Renal cortex interstitium (tissue), 15 donors: ENCODE measurements at places on chromosomes 1 and 21.

DNA sequence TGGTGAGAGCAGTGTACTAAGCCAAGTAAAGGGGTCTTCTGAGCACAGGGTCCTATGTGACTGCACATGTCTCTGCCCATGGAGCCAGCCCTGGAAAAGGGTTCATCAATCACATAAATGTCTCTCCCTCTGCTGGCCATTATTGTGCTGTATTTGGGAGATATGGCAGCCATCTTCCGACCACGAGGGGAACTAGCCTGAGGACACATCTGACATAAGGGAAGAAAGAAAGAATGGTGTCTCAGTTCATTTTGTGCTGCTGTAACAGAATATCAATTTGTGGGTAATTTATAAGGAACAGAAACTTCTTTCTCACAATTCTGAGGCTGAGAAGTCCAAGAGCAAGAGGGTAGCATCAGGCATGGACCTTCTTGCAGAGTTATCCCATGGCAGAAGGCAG lies 55.1 kb upstream of the GJA5 start:
- no peak for DNase-seq

- peak; percentile 48 for DNase-seq
These were observed 19.4 kb upstream of the KIF21B start for GRCh38 chr1:201042779-201043461.

GRCh38 chr1:62224182-62224581 lies 29.5 kb downstream of the L1TD1 start:
- DNase-seq: no peak

DNA sequence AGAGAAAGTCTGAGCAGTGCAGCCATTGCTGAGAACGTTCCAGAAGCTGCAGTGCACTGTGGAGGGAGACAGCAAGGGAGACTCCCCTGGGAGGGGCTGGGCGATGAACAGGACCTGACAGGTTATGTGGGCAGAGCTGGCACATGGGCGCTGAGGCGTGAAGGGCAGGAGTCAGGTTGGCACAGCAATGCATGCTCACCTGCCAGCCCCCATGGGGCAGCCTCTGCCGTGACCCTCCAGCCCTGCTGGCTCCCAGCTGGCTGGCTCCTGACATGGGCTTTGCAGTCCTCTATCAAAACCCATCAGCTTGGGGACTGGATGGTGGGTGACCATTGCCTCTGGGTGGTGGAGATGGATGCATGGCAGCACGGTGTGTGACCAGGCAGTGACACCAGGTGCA lies 300.3 kb downstream of the CAMTA1 start:
- DNase-seq: no peak

DNA sequence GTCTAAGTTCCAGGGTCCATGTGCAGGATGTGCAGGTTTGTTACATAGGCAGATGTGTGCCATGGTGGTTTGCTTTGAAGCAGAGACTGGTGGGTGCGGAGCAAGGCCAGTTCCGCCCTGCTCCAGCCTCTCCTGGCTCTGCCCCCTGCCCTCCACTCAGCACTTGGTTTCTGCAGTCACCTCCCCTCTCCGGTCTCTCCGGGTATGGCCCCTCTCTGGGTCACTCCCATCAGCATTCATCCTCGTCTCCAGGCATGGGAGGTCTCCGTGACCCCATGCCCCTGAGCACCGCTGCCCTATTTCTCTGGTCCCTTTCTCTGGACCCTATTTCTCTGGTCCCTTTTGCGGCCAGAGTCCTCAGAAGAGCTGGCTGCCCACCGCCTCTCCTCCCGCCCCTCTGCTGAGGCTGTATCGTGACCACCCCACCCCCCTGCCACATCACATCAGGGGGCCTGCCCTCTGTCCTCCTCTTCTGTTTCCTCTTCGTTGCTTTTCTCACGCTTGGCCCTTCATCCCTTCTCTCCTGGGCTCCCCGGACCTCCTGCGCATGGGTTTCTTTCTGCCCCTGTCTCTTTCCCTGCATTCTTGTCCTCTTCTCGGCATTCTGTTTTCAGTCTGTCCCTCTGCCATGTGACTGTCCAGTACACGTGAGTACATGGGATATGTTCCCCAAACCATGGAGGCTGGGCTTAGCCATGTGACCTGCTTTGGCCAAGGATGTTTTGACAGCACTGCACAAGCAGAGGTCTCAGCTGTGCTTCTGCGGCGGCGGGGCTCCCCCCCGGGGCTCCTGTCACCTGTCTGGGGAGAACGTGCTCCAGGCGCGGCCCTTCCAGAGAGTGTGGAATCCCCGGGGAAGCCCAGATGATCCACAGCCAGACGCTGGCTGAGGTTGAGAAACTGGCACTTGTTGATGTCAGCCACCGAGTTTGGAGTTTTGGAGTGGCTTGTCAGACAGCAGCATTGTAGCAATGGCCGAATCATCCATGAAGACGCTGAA lies 54.4 kb upstream of the C1orf174 start:
- DNase-seq: no peak

- no peak for DNase-seq
These were observed 176.7 kb downstream of the CRB1 start for GRCh38 chr1:197444755-197445154.

GRCh38 chr1:218926631-218927030 lies 247.0 kb upstream of the LYPLAL1 start:
- DNase-seq: no peak

DNA sequence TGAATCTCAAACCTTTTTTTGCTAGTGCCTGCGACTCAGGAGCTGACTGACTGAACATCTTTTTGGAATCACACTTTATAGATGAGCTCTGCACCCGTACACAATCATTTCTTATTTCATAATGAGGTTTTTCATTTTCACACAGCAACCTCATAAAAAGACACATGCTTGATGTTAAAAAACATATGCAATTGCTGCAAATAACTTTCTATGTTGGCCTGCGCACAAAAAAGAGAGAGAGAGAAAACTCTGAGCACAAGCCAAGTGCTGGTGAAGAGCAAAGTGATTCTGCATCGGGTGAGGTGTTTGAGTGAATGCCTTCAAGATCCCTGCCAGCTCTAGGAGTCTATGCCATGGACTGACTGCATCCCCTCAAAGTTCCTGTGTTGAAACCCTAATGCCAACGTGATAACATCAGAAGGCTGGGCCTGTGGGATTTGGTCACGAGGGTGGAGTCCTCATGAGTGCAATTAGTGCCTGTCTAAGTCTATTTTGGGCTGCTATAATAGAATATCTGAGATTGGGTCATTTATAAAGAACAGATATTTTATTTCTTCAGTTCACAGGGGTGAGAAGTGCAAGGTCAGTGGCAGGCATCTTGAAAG lies 36.6 kb downstream of the C1orf87 start:
- DNase-seq: no peak

DNA sequence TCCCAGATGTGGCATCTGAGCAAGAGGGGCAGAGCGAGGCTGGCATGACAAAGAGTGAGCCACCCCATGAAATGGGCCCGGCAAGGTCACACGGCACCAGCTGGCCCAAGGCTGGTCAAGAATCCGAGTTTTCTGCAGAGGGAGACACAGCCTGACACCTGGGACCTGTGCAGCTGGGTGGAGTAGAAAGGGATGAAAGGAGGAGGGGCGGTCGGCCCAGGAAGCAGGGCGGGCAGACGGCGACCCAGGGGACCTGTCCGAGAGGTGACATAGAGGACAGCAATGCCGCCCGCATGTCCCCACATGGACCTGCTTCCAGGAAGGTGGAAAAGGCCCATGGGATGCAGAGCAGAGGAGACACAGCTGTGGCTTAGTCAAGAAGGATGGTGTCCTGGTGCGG lies 137.7 kb downstream of the PRDM16 start:
- DNase-seq: no peak

DNA sequence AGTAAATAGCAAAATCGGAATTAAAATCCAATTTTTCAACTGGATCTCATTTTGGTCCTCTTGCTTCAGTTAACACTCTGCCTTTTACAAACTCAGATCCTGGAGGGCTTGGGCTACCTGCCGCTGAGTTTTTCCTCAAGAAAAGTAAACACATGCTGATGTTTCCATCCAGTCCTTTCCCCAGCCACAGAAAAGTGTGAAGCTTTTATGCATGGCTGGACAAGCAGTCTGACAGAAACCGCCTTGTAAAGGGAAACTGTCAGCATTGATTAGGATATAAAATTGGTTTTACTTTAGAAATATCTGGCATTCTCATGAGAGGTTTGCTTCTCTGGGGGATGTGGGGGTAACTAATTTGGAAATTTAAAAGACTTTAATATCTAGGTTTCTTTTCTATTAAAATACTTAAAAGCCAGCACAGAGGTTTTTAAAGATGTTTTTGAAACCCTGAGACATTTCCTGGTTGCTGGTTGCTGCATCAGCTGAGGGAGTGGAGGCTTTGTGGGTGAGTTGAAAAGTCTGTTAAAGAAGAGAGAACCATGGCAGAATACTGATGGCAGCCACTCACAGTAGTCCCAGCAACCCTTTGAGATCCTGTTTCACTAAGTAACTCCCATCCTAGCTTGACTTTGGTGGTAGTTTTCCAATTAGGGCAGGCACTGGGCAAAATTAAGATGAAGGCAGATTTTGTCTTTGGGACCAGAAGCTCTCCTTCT lies 238.3 kb downstream of the PAPPA2 start:
- no peak for DNase-seq

DNA sequence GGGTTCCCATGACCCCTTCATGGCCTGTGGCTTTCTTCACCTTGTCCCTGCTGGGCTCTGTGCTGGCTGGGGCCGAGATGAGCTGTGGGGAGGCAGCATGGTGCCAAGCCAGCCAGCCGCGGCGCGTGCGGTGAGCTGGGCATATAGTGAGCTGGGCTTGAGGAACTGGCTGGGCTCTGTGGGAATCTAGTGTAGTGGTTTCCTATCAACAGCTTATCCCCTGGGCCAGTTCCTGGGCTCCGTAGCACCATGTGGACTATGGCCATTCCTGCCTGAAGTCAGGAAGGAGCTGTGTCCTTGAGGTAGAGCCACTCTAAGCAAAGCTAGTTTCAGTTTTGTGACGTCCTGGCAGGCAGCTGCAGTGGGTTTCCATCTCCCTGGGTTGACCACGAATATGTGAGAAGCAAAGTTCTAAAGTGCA lies 1.8 kb downstream of the NCMAP start:
- no peak for DNase-seq

- DNase-seq: no peak
These were observed 24.2 kb downstream of the ZBTB18 start for GRCh38 chr1:244075247-244075722.

DNA sequence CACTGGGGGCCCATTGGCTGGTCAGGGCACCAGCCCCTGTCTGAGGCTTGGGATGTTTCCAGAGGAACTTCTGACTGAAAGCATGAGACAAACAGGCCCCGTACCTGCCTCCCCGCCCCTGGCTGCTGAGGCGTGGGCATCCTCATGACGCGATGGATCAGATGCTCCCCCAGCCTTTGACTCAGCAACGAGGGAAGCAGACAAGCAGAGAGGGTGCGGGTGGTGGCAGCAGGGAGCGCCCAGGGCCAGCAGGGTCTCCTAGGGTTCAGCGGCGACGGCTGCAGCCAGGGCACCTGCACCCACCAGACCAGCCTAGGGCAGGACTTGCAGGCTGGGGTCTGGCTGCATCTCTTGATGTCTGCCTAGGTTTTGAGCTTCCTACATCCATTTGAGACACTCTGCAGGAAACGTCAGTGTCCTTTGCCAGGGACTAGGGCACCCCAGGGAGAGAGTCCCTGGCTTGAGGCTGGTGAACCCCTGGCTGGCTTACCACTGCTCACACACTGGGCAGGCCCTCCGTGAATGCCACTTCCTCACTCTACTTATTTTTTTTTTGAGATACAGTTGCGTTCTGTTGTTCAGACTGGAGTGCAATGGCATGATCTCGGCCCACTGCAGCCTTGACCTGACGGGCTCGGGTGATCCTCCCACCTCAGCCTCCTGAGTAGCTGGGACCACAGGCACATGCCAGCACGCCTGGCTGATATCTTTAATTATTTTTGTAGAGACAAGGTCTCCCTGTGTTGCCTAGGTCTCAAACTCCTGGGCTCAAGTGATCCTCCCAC lies 63.3 kb downstream of the DHRS3 start:
- no peak for DNase-seq

- peak; percentile 68 for DNase-seq
These were observed 1.1 kb upstream of the TMEM82 start for GRCh38 chr1:15740924-15741850.

GRCh38 chr1:19445417-19446342 lies 39.7 kb downstream of the CAPZB start:
- no peak for DNase-seq

- no peak for DNase-seq
These were observed 47.6 kb downstream of the RAB3GAP2 start for GRCh38 chr1:220224611-220225124.

- DNase-seq: no peak
These were observed 887 bp downstream of the SLC19A2 start for GRCh38 chr1:169484683-169485430.

GRCh38 chr1:22380024-22380785 lies 71.4 kb upstream of the ZBTB40 start:
- no peak for DNase-seq

DNA sequence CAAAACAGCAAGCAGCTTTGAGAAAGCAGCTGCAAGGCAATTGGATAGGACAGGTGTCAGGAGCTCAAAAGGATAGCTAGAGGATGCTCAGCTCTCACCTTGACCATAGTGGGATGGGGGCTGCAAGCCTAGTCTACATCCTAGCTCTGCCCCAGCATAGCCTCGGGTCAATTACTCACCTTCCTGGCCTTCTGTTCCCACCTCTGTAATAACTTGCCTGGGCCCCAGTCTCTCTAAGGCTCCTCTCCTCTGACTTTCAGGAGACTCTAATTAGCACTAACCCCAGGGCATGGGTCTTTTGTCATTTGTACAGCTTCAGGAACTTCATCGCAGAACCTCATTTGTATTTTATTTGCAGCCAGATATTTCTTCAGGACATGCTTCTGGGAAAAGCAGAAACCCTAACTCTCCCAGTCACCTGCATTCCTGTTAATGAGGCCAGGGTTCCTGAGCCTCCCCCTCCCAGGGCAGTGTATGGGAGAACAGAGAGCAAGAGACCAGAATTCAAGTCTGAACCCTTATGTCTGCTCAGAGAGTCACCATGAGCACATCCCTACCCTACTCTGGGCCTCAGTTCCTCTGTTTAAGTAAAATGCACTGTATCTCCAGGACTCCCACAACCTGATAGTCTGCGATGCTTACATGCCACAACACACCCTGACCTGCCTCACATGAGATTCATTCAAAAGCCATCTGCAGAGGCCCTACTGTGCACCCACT lies 108.1 kb downstream of the MATN1 start:
- DNase-seq: no peak
